ENCODE measurements at places on chromosomes 12 and 14.

GRCh38 chr12:92502417-92503028, 200.3 kb upstream of the PLEKHG7 start:
- DNase-seq = no peak

GRCh38 chr14:26872515-26873361, 274.9 kb upstream of the NOVA1 start:
- peak; percentile 45 for DNase-seq

DNA sequence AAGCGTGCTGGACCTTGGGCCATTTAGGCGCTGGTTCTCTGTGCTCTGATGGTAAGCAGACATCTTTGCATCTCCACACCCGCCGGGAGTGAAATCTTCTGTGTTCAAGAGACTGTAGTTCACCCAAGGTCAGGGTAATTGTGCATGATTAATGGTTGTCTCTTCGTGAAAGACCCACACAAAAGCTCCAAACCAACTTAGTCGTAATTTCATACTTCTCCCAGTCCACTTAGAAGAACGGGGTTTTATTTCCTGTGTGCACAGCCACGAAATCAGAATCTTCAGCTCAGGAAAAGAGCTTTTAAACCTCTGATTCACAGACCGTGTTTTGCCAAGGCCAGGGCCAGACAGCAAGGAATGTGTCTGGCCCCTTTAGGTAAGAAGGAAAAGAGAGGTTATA, 640.9 kb downstream of the MED13L start:
- no peak for DNase-seq

GRCh38 chr12:49622501-49623141, 740 bp upstream of the PRPF40B start:
- DNase-seq = no peak

GRCh38 chr12:8035440-8036010, 3.0 kb downstream of the FOXJ2 start:
- no peak for DNase-seq

GRCh38 chr12:120110550-120111501, 5.7 kb downstream of the RAB35 start:
- DNase-seq = no peak

DNA sequence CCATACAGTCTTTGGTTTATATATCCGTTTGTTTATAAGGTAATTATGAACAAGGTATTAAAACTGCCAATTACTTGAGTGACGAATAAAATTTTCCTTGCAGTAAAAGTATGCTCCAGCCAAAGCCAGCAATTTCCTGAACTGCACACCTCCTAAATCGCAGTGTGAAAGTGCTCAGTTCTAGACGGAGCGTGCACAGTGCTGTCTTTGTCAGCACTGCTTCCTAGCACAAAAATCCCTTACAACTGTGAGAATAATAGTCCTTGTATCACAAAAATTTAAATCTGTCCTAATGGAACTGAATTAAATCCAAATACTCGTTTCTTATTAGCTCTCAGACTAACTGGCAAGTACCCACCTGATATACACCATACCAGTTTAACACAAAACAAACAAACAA, 26.3 kb downstream of the LRIG3 start:
- no peak for DNase-seq

DNA sequence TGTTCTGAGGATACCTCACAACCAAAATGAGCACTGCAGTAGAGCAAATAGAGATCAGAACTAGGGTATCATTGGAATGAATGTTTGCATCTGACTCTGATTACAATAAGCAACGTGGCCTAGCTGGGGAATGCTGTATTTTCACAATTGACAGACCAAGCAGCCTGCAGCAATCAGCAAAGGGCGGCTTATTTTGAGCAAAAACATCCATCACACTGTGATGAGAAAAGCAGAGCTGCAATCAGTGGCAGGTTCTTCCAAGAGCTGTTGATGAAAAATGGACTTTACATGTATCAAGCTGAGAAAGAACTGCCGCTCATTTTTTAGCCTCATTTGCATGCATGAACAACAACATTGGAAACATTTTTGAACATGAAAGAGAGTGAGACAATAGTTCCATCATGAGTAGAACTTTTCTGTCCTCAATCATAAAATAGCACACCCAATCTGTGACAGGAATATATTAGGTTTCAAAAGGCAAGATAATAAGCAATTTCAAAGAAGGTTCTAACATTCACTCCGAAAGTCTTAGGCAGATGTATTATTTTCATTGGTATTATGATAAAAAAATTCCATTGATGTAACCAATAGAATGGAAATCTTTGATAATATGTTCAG, 249.7 kb upstream of the FBXO33 start:
- no peak for DNase-seq

GRCh38 chr12:6062757-6063735, 61.4 kb downstream of the VWF start:
- no peak for DNase-seq

DNA sequence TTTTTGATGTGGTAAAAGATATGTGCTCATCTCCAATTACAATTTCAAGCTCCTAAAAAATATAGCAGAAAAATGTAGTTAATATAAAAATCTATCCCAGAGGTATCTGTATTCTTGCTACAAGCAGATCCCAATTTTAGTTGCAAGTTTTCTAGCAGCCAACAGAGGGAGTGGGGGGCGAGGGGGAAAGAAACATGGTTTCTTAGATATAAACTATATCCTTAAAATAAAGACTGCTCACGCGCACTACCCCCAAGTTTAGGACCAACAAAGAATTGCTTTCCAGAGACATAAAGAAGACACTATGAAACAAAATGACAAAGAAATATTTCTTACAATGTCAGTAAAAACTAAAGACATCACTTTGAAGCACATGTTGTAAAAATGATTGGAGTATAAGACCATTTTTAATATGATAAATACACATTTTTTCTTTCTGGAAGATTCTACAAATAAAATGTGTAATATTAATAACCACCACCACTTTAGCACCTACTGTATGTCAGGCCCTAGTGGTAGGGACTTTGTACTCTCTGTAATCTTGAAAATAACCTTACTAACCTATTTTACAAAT, 5.4 kb downstream of the MAGOHB start:
- DNase-seq = no peak

DNA sequence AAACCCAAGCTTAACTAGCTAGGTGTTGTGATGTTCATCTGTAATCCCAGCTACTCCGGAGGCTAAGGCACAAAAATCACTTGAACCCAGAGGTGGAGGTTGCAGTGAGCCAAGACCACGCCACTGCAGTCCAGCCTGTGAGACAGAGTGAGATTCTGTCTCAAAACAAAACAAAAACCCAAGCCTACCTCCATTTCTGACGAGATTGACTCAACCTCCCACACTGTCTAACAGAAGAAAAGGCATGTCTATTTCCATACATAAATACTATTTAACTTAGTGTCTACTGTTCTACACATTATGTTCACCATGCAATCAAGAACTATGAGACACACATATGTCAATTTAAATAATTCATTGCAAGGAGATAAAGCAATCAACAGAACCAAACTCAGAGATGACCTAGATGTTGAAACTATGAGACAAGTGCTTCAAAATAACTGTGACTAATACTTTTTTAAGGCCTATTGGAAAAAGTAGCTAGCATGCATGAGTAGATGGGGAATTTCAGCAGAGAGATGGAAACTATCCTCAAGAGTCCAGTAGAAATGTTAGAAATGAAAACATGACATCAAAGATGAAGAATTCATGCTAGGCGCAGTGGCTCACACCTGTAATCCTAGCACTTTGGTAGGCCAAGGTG, 75.9 kb upstream of the DHRS4 start:
- no peak for DNase-seq

DNA sequence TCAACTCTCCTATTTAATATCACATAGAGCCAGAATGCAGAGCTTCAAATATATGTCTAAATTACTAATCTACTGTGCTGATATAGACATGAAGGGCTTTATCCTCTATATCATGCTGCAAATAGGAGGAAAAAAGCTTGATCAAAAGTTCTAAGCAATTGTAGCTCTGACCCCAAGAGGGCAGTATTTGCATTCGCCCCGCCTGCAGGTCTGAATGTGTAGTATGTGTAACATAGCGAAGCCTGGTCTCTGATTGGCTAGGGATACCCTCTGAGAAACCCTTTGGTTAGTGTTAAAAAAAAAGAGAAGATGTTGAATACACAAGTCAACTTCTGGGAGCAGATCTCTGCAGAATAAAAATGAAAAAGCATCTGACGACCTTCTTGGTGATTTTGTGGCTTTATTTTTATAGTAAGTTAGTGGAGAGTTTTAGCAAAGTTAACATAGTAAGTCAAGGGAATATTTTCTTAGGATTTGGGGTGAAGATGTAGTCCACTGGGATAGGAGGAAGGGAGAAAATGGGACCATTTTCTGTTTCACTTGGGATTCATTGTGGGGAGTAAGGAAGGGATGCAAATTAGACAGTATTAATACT, 151.6 kb upstream of the OR4E1 start:
- DNase-seq = no peak

- no peak for DNase-seq
Observed at GRCh38 chr12:81757731-81758365, 1.3 kb downstream of the PPFIA2 start.

- DNase-seq = no peak
Observed at GRCh38 chr12:93404961-93405849, 27.5 kb downstream of the NUDT4 start.

- no peak for DNase-seq
Observed at GRCh38 chr12:12716151-12716792, 896 bp upstream of the CDKN1B start.

DNA sequence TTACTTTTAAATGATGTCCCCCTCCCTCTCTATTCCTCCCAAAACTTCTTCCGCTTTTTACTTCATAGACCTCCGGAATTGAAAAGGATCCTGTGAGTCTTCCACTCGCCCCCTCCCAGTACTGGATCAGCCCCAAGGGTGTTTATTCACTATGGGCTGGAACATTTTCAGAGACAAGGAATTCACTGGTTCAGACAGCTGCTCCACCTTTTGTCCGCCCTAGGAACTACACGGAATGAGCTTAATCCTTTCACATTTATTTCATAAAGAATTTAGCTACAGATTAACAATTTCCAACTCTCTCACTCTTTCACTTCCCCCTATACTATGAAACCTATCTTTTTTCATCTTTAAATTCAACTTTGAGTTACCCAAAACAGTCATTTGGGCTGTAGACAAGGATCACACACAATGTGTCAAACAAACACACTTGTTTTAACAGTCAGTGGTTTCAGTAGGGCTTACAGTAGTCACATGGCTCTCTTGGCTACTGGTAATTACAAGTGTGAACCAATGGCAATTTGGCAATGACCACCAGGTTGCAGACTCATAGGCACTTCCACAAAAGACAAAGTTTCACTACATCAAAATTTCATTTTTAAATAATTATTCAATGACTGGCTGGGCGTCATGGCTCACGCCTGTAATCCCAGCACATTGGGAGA, 20.6 kb downstream of the CNIH1 start:
- peak; percentile 20 for DNase-seq

Measured in skeletal muscle cell (primary cell).